Astrocyte (in vitro differentiated cells and primary cell): ENCODE measurements at places on chromosomes 13 and 19. TPM values are rescaled to one million over a fixed set of nuclear protein-coding genes. Genes with fewer than 3 reads are reported as not detected.

Gene MCF2L
- 3.4 and 4.7 TPM in 2 replicates for total RNA-seq

DNA sequence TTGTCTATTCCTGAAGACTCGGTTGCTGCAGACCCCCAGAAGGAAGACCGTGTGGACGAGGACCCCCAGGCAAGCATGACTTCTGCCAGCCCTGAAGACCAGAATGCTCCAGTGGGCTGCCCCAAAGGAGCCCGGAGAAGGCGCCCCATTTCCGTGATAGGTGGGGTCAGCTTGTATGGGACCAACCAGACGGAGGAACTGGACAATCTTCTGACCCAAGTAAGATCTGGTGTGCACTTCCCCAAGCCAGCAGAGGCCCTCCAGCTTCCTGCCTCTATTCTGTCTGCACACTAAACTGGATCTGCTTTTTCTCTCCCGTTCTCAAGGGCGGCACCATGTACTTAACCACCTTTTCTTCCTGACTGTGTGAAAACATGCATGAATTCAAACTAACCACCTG is 59.8 kb upstream of the C1QTNF9 start:
- no peaks in the 10 kb centered on the region for H3K4me1 ChIP-seq
- H3K27me3 ChIP-seq, result no peaks in the 10 kb centered on the region
- no peak overlapping the region for H3K4me3 ChIP-seq
- H3K36me3 ChIP-seq, result no peaks in the 10 kb centered on the region

Gene CYP2F1
- not detected in 2 replicates for total RNA-seq

DNA sequence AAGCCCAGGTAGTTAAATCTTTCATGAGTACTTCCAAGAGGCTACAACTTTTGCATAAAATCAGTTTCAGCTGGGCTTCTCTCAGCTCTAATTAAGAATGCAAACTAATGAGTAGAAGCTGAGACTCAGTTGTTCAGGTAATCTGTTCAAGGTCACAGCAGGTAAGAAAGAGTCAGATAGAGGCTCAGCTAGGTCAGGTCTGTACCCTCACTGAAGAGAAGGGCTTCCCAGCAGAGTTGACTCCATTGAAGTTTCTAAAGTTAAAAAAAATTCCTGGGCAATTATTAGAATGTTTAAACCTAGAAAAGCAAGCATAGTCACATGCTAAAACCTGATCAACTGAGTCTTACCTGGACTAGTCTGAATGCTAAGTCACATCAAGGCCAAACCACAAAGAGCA is 42.1 kb downstream of the ESD start:
- no peak overlapping the region for H3K27ac ChIP-seq
- H3K4me3 ChIP-seq, result no peak overlapping the region
- peaks cover 20% of the 10 kb centered on the region for H3K4me1 ChIP-seq
- peaks cover 9% of the 10 kb centered on the region for H3K36me3 ChIP-seq
- DNase-seq, result no peak

Gene CAPN12
- total RNA-seq, result 4.6 and 6.0 TPM in 2 replicates

DNA sequence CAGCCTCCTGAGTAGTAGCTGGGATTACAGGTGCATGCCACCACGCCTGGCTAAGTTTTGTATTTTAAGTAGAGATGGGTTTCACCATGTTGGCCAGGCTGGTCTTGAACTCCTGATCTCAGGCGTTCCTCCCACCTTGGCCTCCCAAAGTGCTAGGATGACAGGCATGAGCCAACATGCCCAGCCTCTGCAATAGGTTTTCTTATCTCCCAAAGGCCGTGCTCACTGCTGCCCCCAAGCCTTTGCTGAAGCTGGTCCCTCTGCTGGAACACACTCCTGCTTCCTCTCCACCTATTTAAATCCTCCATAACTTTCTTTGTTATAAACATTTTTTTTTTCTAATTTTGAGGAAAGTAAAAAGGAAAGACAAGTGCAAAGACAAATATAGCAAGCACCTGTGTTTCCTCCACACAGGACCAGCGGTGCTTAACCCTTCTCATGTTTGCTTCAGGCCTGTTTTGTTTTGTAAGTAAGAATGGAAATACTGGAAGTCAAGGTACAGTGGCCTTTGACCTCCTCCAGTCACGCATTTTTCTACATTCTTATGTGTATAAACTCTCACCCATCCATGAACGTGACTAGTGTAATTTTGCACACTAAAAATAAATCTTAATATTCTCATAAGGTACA is 14.5 kb upstream of the TNFAIP8L1 start:
- no peak overlapping the region for H3K4me3 ChIP-seq
- H3K27me3 ChIP-seq, result no peaks in the 10 kb centered on the region
- H3K4me1 ChIP-seq, result no peaks in the 10 kb centered on the region
- no peaks in the 10 kb centered on the region for H3K36me3 ChIP-seq

Gene EPS8L1
- 7.6 and 9.2 TPM in 2 replicates for total RNA-seq

- peaks cover 3% of the 10 kb centered on the region for H3K4me1 ChIP-seq
- H3K27ac ChIP-seq, result no peak overlapping the region
- no peak for DNase-seq
- H3K36me3 ChIP-seq, result no peaks in the 10 kb centered on the region
- H3K4me3 ChIP-seq, result no peak overlapping the region
Observed at GRCh38 chr19:45302416-45302815, 20.3 kb downstream of the CKM start.

DNA sequence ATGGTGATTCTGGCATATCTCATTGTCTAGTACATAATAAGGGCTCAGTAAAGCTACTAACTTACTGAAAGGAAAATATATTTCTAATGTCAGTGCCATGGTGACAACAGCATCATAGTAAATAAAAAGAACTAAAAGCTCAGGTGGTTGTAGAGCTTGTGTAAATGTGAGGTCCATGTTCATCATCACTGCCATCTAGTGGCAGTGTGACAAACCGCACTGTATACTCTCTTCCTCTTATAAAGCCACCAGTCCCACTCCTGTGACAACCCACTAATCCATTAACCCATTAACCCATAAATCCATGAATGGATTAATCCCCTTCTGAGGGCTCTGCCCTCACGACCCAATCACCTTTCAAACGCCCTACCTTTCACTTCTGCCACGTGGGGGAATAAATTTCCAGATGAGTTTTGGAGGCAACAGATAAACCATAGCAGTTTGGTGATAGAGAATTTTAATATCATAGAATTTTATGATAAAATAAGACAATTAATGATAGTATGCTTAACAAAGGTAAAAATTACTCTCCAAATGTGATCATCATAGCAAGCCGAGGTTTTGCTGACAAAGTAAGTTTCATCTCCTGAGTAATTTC is 160.4 kb upstream of the SGCG start:
- no peaks in the 10 kb centered on the region for H3K36me3 ChIP-seq
- H3K27me3 ChIP-seq, result no peaks in the 10 kb centered on the region
- no peak overlapping the region for H3K27ac ChIP-seq

Gene UHRF1
- total RNA-seq, result 11.8 and 16.2 TPM in 2 replicates

- H3K27ac ChIP-seq, result no peak overlapping the region
- peaks cover 26% of the 10 kb centered on the region for H3K36me3 ChIP-seq
- DNase-seq, result no peak
- H3K4me1 ChIP-seq, result peaks cover 10% of the 10 kb centered on the region
- no peak overlapping the region for H3K4me3 ChIP-seq
Observed at GRCh38 chr19:33111587-33111986, 20.3 kb upstream of the WDR88 start.
